ENCODE measurements at places on chromosomes 3 and 15.

- peak; percentile 57 for DNase-seq
These were observed 28.0 kb upstream of the LACTB start for GRCh38 chr15:63093486-63094205.

- no peak for DNase-seq
These were observed 5.0 kb upstream of the BCL2L10 start for GRCh38 chr15:52117549-52117948.

GRCh38 chr3:131772269-131773026 is 262.4 kb downstream of the CPNE4 start:
- DNase-seq, result no peak

DNA sequence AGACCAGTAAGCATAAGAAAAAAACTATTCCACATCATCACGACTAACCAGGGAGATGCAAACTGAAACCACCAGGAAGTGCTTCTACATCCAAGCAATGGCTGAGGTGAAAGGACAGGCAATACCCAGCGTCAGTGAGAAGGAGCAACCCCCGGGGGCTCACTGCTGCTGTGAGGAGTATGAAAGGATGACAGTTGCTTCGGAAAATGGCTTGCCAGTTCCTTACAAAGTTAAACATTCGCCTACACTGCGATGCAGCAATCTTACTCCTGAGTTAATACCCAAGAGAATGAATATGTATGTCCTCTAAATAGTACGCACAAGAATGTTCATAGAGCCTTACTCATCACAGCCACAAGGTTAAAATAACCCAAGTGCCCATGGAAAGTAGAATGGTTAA is 13.3 kb upstream of the PLXNA1 start:
- no peak for DNase-seq

- no peak for DNase-seq
These were observed 121.8 kb upstream of the NPHP3 start for GRCh38 chr3:132843851-132844553.

DNA sequence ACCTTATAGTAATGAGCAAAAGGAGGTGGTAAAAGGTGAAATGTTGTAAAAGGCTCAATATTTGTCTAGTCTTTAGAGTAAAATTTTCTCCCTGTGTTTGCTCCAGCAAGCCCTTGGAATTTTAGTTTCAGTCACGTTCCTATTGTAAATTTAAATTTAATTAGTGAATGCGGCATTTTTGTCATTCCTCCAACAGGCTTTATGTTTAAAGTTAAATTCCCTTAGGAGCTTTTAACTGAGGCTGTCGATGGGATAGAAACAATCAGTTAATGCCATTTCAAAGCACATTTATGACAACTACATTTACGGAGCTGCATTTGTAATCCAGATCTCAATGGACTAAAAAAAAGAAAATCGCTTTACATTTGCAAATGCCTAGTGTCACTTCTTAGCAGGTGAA is 868 bp upstream of the GADL1 start:
- DNase-seq, result no peak

DNA sequence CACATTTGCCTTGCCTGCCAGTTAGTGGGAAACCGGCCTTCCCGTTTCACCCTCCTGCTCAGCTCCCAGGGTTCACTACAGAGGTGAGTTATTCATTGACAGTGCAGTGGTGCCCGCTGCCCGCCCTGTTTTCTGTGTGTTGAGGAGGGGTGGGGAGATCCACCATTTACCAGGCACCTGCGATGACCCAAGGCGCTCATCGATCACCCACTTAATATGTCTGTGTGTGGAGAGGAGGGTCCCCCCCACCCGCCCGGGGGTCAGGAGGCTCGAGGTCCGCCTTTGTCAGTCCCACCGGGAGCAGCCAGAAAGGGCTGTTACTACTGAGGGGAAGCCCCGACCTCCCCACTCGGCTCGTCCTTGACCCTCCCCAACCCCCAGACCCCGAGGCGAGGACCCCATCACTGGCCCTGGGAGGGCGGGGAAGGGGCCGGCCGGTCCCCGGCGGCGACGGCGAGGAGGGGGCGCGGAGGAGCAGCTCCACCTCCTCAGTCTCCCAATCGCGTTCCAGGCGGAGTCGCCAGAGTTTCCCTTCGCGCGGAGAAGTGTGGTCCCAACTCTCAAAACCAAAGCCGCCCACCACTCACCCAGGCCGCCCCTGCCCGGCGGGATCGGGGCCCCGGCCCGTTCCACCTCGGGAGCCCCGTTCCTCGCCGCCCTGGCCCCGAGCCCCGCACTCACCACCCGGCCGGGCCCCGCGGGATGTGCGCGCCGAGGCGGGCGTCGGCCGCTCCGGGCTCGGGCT is 1.1 kb downstream of the PLXNB1 start:
- DNase-seq, result no peak

DNA sequence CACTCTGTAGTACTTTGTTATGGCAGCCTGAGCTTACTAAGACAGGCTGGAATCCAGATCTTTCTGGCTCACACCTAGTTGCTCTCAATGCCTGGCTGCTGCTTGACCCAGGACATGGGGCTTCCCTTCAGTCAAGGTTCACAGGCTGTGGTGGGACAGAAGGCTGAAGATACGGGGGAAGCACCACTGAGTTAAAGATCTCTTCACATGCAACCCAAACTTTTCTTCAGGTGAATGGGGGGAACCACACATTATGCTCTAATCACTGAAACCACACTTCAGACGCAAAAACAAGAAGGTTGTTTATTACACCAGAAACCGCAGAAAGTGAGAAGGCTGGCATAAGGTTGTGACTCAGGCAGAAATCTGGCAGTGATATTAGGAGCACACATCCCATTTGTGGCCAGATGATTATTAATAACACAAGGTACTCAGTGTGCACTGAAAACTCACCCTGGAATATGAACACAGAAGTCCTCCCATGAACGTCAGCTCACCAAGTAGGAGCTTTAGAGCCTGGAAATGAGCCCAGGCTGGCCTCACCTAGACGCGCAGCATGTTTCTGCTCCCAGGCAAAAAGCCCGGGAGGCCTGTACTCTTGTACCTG is 230.5 kb upstream of the CHRNA7 start:
- DNase-seq, result no peak

- DNase-seq, result no peak
These were observed 84.6 kb downstream of the ZBTB20 start for GRCh38 chr3:115062412-115062956.

DNA sequence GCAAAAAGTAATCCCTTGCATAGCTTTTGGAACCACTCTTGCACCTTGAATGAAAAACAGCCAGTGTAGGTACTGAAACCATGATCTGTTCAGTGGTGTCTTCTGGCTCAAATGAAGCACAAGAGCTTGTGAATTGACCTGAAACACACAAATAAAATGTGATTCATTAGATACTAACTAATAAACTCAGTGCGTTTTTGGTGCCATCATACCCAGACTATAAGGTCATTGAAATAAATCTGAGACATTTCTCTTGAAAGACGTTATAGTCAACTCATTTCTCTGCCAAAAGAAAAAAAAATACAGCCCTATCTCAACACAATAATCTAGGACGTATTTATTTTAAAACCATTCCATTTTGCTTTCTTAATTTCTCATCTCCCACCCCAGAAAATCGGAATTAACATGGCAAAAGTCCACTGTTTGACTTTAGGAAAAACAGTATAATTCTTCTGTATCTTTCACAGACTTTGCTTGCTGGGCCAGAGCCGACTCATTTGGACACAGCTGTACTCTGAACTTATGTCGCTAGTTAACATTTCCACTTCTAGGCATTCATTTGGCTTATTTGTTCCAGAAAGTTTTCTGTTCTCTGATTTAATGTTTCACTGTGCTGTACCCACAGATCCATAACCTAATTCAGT is 284.9 kb upstream of the TBL1XR1 start:
- no peak for DNase-seq

DNA sequence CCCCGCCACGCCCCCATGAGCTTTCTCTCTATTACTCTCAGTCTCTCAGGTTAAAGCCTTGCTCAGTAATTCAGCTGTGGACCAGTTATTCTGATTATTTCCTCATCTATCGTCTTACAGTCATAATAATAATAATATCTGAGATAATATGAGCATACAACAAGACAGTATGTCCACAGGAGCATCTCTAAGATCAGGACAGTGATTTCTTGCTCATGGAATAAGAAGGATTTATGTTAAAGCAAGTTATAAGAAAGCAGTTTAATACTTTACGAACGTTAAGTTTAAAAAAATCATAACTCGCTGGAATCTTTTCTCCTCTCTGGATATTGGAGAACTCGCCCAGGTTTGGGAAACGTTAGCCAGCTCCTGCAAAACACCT is 643 bp upstream of the LMCD1 start:
- DNase-seq, result no peak

- DNase-seq, result no peak
These were observed 36.0 kb upstream of the ZMAT3 start for GRCh38 chr3:179107617-179108016.

GRCh38 chr3:54580453-54580852 is 347.4 kb downstream of the LRTM1 start:
- no peak for DNase-seq

DNA sequence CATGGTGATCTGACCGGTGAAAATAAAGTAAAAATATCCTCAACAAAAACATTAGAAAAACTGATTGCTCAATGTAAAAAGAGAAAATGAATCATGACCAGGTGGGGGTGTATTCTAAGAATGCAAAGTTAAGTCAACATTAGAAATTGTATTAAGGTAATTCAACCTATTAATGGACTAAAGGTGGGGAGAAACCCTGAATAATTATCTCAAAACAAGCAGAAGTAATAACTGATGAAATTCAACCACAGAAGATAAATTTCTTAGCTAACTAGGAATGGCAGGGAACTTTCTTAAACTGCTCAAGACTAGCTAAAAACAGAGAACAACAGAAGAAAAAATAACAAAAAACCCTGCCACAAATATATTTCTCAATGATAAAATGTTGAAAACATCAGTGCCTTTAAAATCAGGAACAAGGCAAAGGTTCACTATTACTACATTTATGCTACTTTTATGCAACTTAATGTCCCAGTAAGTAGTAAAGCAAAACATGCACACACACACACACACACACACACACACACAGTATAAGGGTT is 204.4 kb upstream of the THBS1 start:
- no peak for DNase-seq

- peak; percentile 4 for DNase-seq
These were observed at the start of gene P2RY1 for GRCh38 chr3:152834776-152835600. P2RY1 (plus strand) TSS chr3:152835131; CDS start chr3:152835783, 652 bp downstream.

- no peak for DNase-seq
These were observed 9.2 kb upstream of the GATM start for GRCh38 chr15:45387380-45388007.

DNA sequence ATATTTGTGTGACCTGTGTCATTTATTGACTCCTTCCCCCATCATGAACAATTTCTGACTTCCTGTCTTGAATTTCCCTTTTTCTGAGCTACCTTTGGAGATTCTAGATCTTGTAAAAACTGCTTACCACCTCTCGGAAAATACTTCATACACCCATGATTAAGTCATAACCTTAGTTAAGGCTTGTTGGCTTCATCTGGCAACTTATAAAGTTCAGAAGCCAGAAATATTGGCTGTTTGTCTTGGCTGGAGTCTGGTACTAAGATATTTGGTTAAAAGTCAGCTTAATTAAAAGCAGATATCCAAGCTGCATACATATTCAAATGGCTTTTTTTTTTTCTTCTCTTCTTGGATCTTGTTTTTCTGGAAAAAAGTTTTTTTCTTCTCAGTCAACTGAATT is 37.3 kb upstream of the B3GALNT1 start:
- no peak for DNase-seq

GRCh38 chr3:24190256-24190655 is 245.2 kb downstream of the NR1D2 start:
- no peak for DNase-seq

DNA sequence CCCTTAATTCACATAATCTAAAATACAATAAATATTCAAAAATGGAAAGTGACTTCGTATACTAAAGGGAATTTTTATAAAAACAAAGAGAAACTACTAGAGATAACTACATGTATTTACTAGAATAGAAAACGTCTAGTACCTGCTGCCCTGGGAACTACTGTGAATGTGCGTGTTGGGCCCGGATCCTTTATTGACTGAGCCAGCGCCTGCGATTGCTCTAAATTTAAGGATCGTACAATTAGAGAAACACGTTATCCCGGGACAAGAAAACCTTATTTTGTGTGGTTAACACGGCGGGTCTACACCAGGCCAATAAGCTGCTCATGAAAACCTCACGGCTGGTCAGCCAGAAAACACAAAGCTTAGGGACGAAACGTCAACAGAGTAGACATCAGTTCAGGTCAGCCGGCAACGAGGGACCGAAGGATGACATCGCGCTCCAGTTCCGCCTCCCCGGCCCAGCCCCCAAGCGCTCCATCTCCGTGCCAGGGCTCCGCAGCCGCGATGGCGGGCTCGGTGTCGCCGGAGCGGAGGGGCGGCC is 555 bp downstream of the TM2D3 start:
- no peak for DNase-seq

DNA sequence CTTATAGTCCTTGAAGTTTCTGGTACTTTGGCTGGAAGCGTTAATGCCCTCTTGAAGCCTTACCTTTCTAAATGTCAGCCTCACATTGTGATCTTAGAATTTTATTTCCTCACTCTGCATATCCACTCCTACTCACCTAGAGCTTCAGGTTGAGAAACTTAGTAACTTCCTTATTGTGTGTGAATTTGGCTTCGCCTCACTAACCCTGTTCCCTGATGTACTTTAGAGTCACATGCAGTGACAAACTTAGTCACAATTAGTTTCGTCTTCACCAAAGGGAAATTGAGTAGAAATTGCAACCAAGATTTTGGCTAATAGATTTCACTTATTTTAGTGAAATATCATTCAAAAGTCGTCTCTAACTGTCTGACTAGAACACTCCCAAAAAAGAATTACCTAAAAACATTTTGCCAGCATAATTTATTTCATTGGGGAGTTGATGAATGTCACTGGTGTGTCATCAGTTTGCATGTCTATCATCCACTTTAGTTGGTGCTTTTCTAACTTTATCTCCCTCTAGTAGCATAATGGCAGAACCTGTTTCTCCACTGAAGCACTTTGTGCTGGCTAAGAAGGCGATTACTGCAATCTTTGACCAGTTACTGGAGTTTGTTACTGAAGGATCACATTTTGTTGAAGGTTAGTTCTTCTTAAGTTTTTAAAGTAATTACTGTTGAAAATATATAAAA is 960 bp downstream of the MFN1 start:
- no peak for DNase-seq

GRCh38 chr3:22098021-22098420 is 347.0 kb upstream of the ZNF385D start:
- no peak for DNase-seq

GRCh38 chr15:32718227-32718820 is 520 bp downstream of the GREM1 start:
- no peak for DNase-seq

- no peak for DNase-seq
These were observed 1.6 kb upstream of the SEC61A1 start for GRCh38 chr3:128050597-128050996.

GRCh38 chr15:54026891-54027290 is 48.6 kb downstream of the UNC13C start:
- DNase-seq, result no peak

- DNase-seq, result no peak
These were observed 125.3 kb upstream of the BNIP2 start for GRCh38 chr15:59814409-59814808.

DNA sequence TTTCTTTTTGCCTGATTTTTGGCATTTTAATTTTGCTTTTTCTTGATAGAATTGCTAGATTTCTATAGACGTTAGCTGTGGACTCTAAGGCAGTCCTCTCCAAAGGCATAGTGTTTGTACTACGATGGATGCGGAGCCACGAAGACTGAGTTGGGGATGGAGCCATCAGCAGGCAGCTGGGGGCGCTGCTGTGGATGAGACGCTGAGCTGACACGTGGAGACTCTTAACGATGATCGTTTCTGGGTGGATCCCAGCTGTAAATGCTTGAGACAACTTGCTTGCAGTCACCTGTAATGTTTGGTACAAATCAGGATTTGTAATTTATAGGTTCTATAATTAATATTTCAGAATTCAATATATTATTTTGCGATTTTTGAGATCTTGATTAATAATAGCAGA is 13.3 kb upstream of the PPP1R2 start:
- DNase-seq, result no peak

All from activated naive CD4-positive, alpha-beta T cell (primary cell).